IMR-90 (cell line): ENCODE measurements at places on chromosomes 5 and 9.

GRCh38 chr9:97445119-97445701 lies 33.3 kb downstream of the TDRD7 start:
- no peak for DNase-seq

GRCh38 chr9:95307538-95307937 lies 10.0 kb downstream of the FANCC start:
- no peak for DNase-seq

- DNase-seq: no peak
Measured at GRCh38 chr9:84304166-84304565, 36.4 kb downstream of the SLC28A3 start.

DNA sequence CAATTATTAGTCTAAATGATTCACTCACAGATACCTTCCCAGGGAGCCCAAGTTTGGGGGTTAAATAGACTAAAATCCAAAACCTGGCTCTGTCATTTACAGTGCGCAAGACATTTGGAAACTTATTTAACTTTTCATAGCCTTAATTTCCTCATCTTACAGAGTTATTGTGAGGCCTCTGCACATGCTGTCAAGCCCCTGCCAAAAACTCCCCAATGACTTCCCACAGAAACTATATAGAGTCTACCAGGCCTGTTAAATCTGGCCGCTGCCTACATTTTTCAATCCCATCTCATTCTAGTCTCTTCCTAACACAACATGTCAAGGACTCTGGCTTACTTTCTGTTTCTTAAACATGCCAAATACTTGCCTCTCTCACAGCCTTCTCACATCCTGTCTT lies 412.5 kb downstream of the ELAVL2 start:
- DNase-seq: no peak

DNA sequence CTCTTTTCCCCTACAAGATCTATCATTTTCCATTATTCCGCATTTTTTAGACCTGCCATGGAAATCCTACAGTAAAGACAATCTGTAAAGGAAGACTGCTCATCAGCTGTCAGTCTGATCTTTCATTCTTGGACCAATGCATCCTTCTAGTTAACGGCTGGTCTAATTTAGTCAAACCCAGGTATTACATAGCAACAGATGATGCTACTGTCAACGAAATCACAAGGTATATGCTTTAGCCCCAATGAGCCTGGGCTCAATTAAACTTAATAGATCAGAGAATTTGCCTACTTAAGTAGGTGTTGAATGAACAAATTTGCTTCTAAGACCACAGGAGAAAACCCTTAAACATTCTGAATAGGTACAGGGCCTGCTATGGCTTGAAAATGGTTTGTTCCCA lies 207.0 kb downstream of the TSSK1B start:
- DNase-seq: no peak

GRCh38 chr5:59253625-59254024 lies 639.9 kb downstream of the PDE4D start:
- DNase-seq: no peak

GRCh38 chr9:77726289-77726688 lies 78.2 kb upstream of the GNA14 start:
- peak; percentile 45 for DNase-seq

DNA sequence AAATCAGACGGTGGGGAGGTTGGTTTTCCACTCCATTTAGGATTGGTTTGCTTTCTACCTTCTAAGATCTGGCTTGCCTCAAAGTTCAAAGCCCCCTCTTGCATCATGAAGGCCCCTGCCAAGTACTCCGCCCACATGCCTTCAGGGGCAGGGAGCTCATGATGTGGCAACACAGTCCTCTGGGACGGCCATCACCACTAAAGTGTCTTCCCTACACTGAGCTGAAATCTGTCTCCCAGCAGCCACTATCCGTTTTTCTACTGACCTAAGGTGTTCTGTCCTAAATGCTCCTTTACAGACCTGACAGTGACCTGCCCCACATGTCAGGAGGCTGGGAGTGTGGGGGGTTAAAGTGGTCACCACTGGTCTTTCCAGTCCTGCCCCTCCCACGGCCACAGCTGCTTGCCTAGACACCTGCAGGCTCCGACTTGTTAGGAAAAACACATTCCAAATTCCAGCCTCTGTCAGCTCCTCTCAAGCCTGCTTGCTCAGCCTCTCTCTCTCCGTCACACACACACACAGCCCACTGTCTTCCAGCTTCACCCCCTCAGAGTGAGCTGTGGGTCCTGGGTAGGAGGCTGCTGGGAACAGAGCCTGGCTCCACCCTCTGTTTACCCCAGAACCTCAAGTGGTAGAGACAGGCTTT lies 44.9 kb downstream of the SHB start:
- DNase-seq: peak; percentile 94

- no peak for DNase-seq
Measured at GRCh38 chr5:170297589-170298462, at the start of gene LCP2. LCP2 (minus strand) TSS chr5:170297777; CDS start chr5:170297611, 166 bp downstream.

DNA sequence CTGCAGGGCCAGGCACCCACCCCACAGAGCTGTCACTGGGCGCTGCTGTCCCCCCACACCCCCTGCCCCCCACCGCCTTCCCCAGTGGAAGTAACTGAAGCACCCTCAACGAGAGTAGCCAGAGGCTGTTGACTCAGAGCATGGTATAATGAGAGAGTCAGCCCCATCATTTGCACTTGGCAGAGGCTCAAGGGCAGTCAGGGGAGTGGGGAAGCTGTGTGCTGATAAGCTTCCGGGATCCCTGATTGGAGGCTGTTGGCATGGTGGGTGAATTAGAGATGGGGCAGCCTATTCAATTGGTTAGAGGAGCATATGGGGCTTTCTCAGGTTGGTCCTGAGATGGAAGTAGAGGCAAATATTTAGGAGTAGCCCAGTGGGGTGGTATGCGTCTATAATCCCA lies 77.1 kb upstream of the GOLM1 start:
- DNase-seq: no peak

DNA sequence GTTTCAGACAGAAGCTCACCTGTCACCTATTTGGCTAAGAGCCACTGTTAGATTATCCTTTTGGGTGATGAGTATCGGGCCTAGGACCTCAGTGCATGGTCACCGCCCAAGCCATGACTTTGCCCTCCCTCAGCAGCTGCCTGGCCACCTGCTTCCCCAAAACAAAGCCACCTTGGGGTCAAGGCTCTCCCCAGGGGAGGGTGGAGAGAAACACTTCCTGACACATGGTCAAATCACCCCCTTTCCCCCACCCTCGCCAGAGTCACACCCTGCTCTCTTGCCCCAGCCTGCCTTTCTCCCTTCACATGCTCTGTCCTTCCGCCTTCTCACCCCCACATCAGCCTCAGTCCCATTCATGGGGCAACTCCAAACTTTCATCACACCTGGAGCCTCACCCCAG lies 1.7 kb upstream of the HBEGF start:
- DNase-seq: no peak

DNA sequence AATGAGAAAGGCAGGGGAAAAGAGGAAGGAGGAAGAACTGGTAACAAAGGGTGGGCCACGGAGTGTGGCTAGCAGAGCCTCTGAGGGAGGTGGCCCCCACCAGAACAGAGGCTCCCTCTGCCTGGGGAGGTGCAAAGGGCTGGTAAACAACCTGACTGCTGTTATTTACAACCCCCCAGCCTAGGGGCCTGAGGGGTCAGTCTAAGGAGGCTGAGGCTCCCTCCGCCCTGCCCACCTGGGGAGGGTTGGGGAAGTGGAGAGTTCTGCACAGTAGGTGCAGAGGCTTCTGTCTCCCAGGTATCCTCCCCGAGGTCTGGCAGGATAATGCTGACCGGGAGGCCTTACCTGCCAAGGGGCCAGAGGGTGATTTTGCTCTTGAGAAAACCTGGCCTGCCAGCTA lies 35.6 kb upstream of the SMU1 start:
- no peak for DNase-seq

GRCh38 chr5:181281984-181282316 lies 21.0 kb upstream of the TRIM52 start:
- no peak for DNase-seq

GRCh38 chr9:71755869-71756268 lies 12.4 kb downstream of the CEMIP2 start:
- no peak for DNase-seq

GRCh38 chr9:6433410-6433809 lies 20.4 kb downstream of the UHRF2 start:
- peak; percentile 76 for DNase-seq

GRCh38 chr5:123808461-123809380 lies 296.7 kb downstream of the CSNK1G3 start:
- DNase-seq: no peak

- DNase-seq: no peak
Measured at GRCh38 chr9:136121801-136122200, 3.1 kb upstream of the TMEM250 start.
